Dermis blood vessel endothelial cell (primary cell): ENCODE measurements at places on chromosomes 1 and 21. TPM values are rescaled to one million over a fixed set of nuclear protein-coding genes. Genes with fewer than 3 reads are reported as not detected.

DNA sequence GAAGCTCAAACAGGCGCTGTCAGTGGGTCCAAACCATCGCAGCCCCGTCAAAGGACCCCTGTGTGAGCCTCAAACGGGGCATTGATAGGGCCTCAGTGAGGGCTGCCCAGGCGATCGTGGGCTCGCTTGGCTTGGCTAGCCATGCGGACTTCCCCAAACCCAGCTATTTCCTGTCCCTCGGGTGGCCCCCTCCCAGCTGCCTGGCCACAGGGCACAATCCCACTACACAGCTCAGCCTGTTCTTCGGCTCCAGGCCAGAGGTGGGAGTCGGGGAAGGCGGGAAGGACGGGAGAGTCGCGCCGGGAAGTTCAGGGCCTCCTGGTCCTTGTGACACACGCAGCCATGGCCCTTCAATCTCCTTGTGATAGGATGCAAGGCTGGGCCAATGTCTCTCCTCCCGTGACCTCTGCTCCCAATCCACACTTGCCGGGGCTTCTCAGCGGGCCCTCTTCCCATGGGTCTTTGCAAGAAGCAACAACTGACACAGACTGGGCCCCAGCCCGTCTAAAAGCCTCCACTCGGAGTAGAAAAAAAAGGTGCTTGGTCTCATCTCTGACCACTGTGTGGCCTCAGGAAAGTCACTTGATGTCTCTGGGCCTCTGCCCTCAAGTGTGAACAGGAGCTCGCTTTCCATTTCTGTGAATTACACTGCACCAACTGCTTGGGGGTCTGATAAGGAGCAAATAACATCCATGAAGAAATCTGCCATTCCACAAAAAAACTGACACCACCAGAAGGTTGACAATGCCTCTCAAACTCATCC, 7.1 kb upstream of the MATN1 start:
- no peak for DNase-seq

SPRR2D gene
- not detected in 2 replicates for total RNA-seq

DNA sequence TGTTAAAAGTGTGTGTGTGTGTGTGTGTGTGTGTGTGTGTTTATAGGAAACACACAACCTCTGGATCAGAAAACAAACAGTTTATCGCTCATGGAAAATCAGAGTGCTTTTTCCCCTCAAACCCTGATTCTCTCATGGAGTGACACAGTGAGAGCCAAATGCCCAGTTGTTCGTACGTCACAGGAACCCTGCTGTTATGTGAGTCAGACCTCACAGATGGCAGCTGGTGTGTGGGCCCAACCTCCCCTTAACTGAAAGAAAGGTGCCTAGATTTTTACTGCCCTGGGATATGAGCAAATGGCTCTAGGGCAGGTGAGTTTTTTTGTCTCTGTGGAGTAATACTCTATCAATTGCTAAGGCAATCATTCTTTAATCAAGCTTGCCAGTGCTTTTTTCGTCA, 1788.1 kb downstream of the BRINP3 start:
- DNase-seq = no peak

GRCh38 chr1:42311138-42311537, 23.9 kb downstream of the FOXJ3 start:
- no peak for DNase-seq

GRCh38 chr1:247656221-247656875, 23.2 kb downstream of the OR13G1 start:
- DNase-seq = no peak

DNA sequence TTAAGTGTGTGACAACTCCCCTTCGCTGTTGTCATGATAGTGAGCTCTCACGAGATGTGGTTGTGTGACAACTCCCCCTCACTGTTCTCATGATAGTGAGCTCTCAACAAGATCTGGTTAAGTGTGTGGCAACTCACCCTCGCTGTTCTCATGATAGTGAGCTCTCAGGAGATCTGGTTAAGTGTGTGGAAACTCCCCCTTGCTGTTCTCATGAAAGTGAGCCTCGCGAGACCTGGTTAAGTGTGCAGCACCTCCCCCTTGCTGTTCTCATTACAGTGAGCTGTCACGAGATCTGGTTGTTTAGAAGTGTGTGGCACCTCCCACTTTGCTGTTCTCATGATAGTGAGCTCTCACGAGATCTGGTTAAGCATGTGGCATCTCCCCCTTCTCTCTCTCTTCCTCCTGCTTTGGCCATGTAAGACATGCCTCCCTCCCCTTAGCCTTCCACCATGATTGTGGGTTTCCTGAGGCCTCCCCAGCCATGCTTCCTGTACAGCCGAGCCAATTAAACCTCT, 25.1 kb upstream of the LSS start:
- DNase-seq = peak; percentile 20

TMIGD3 gene
- total RNA-seq = not detected in 2 replicates

GRCh38 chr1:25912076-25912831, 6.0 kb upstream of the STMN1 start:
- DNase-seq = peak; percentile 67

GPR52 gene
- total RNA-seq = 0.33 and 1.0 TPM in 2 replicates

- no peak for DNase-seq
These were observed 112.5 kb upstream of the NGF start for GRCh38 chr1:115450501-115451040.
